ENCODE measurements at places on chromosomes 5 and 9.

DNA sequence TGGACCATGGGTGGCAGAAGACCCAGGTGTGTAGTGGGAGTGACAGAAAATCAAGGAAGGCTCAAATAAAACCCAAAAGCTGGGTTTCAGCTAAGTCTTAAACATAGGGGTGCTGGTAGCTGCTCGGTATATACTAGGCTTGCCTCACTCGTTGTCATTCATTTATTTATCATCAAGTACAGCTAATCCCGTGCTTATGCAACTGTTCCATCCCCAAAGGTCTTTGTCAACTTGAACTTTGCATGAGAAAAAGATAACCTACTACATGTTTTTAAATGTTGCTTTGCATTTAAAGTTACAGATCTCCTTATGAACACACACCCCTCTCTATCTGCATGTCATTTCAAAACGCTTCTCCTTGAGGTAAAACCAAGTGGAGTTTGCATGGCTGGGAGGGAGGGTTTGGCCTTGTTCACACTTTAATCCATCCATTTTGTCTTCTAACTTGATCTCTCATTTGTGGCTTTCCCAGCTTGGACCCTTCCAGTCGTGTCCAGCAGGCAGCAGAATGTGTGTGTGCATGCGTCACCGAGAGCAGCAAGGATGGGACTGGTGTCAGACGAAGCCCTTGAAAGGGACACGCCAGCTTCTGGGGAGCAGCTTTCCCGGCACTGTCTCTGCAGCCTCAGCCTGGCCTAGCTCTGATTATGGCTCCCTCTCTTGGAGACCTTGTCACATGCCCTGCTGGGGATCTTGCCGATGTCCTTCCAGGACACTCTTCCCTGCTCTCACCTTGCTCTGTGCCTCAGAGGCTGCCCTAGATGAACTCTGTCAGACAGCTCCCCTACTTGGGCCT lies 133.5 kb downstream of the GADD45G start:
- no peak for DNase-seq

GRCh38 chr9:119533504-119533903 lies 164.3 kb upstream of the BRINP1 start:
- no peak for DNase-seq

DNA sequence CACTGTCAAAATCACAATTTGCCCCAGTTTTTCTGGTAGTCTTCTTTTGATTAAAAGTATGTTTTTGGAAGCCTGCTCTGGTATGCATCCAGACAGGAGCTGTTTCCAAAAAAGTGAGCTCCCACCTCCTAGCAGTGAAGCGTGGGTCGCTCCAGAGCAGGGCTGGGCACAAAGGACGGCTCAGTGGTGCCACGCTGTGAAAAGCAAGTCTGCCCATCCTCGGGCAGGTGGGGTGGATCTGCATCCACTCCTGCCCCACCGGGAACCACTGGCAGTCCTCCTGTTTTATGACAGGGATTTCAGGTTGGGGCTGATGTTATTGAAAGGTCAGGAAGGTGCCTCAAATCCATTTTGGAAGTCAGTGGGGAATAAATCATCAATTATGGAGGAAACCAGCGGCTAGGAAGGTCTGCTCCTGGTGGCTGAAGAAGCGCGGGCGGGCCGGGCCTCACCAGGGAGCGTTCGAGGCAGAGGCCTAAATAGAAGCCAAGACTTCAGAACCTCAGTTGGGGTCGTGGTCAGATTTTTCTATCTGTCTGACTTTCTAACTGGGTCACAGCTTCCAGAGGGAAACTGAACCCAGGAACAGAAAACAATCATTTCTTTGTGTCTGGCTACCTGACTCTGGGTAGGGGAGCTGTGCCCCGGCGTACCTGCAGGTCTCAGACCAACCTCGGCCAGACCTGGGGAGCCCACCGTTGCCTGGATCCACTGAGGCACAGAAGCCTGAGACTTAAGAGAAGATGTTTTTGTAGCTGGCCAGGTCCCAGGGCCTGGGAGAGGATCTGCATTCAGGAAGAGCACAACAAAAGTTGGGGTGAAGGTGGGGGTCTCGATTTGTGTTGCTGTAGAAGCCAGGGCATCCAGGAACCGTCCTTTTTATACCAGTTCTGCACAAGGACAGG lies 168.1 kb downstream of the PAX5 start:
- DNase-seq, result no peak

DNA sequence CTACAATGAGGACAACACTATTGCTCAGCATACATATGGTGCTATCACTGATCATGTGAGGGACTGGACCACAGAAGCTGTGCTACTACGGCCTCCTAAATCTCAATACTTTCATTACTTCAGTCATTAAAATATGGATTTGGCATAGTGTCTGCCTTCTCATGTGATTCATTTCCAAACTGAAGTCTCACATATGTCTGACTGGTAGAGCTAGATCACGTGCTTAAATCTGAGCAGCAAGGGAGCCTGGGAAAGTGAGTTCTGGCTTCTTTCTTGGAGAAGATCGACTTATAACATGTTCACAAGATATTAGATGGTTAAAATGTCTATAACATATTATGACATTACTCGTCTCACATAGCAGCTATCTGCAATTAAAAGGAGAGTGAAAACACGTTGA lies 8.3 kb downstream of the KIF4B start:
- no peak for DNase-seq

- no peak for DNase-seq
Observed at GRCh38 chr5:39717176-39717897, 292.6 kb upstream of the DAB2 start.

GRCh38 chr5:60010328-60010727 lies 116.8 kb upstream of the PDE4D start:
- no peak for DNase-seq
